ENCODE measurements at places on chromosomes 5 and 9.

- DNase-seq = no peak
Observed at GRCh38 chr9:129602598-129603415, 18.1 kb downstream of the C9orf50 start.

- no peak for DNase-seq
Observed at GRCh38 chr9:120916588-120916987, 10.0 kb downstream of the TRAF1 start.

- no peak for DNase-seq
Observed at GRCh38 chr5:109676920-109677319, 12.8 kb upstream of the MAN2A1 start.

GRCh38 chr9:121067640-121068039, 7.1 kb upstream of the CNTRL start:
- no peak for DNase-seq

DNA sequence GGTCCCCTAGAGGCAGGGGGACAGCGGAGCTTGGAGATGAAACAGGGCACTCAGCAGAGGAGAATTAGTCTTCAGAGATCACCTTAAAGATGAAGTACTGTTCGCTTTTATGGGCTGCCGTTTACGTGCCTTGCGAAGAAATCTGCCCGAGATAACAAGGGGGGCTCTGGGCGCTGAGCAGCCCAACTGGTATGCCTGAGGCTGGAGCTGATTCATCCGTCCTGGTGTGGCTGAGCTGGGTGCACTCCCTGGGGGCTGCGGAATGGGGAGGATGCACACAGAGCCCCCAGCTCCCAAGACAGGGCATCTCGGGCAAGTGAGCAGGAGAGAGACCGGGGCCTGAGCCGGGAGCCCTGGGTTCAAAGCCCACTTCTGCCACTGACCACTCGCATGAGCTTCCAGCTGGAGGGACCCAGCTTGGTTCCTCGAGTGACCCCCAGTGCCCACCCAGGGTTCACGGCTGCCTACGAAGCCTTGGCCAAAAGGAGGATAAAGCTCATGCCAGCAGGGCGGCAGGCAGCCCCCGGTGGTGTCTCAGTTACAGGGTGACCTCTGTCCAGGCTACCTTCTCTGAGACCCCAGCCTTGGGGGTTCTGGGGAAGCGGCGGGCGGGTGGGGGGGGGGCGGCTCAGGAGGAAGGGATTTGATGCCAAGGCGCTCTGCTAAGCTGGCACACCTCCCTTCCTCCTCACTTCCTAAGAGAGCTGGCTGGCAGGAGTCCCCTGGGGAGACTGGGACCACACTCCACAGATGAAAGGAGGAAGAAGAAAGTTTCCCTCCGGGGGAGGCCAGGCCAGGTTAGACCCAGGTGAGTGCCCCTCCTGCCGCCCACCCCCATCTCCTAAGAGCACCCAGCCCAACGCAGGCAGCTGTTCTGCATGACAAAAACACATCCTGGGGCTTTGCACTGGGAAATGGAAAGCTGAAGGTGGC, 5.7 kb downstream of the FIBCD1 start:
- no peak for DNase-seq

DNA sequence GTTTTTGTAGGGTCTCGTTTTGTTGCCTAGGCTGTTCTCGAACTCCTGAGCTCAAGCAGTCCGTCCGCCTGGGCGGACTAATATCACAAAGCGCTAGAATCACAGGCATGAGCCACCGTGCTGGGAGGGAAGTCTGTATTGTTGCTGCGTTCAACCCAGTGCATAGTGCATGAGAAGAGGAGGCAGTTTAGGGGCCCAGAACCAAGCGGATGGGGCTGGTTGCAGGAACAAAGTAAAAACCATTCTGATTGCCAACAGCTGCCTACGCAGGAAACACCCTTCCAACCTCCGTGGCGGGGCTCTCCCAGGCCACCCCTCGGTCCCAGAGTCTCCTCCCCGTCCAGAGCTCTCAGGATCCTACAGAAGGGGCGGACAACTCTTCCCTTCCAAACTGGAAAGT, 87.1 kb downstream of the ANXA2R start:
- no peak for DNase-seq

DNA sequence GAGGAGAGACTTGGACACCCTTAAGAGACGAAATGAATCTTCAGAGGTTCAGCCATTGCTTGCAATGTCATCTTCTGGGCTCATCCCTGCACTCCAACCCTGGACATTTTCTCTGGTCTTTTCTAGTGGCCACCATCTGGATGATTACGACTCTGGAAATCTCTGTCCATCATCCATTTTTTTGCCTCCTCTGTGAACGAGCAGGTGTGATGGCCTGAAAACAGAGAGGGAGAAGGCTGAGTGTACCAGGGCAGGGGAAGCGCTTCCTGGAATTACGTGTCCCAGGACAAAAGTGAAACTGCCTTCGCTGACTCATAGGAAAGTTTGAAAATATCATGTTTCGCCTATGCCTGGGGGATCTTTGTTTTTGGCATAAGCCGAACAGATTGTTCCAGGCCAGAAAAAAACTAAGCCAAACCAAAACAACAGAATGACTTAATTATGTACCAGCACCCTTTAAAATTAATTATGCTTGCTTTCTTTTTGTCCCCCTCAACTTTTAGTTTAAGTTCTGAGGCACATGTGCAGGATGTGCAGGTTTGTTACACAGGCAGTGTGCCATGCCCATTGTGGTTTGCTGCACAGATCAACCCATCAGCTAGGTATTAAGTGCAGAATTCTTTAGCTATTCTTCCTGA, 31.9 kb downstream of the ANKRD33B start:
- DNase-seq = no peak

DNA sequence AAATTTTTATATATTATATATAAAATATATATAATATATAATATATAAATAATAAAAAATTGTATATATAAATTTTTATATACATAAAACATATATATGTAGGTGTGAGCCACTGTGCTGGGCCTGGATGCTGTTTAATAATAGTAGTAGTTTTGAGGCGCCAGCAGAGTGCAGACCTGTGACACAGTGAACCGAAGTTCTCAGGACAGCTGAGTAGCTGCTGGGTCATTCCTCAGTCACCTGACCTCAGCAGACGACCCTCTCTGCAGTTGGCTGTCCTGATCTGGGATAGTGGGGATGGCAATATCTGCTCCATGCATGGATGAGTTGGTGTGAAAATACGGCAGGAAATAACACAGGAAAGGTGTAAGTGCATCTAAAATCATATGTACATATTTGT, 3.3 kb upstream of the SNX18 start:
- DNase-seq = no peak

- DNase-seq = no peak
Observed at GRCh38 chr5:178573216-178573615, 17.0 kb downstream of the COL23A1 start.

- no peak for DNase-seq
Observed at GRCh38 chr9:18045326-18045725, 428.6 kb upstream of the ADAMTSL1 start.

DNA sequence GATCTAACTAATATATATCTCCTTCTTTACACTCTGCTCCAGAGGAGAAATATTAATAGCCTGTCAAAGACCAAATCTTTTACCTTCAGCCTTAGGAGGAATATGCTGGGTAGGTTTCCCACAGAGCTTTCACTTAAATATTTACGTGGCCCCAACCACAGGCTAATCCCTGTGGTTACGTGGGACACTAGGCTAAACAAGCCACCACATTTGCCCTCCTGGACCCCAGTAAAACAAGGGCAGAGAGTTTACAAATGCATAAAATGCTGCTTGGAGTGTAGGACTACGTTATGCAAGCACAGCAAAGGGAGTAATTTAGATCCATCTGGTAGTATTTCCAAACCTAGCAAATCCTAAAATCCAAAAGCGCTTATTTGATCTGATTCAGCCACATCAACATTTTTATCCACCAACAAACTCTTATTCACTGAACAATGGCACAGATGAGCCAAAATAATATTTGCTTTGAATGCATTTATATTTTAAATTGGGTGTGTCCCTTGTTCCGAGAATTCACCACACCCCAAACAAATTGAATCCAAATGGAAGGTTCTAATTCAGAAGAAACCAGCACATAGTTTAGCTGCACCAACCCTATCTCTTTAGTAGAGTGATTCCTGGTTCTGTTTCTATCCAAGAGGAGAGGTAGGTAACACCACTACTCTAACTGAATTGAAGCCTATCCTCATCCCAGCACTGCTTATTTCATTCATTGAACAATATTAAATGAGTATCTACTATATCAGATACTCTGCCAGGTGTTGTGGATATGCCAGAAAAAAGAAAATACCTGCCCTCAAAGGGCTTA, 179.0 kb downstream of the TSSK1B start:
- no peak for DNase-seq

DNA sequence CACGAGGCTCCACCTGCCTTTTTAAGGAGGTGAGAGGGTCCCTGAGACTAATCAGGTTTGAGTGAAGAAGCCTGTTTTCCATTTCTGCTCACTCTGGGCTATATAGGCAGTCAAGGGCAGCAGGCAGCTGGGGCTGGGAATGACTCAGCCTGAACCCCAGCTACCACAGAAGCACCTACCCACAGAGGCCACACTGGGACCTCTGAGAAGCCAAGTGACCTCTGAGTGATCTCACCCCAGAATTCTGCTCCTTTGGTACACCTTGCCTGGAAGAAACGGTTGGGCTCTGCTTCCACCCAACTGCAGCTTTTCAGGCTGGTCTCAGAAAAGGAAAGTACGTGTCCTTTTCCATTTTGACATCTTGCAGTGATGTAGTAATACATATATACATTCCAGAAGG, 6.8 kb downstream of the FAM219A start:
- DNase-seq = no peak

DNA sequence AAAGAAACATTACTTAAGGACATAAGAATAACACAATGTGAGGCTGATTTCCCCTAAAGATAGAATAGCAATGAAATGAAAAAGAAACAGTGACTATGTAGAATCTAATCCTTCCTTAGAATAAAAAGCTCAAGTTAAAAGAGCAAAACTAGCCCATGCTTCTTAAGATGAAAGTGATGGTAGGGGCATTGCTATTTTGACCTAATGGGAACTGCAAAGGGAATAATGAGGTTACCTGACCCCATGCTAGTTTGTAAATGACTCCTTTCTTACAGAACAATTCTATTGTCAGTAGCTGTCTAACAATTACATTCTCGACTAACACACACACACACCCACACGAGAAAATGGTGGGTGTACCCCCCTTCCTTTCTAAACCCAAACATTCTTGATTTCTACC, 575.8 kb downstream of the CSNK1G3 start:
- no peak for DNase-seq

DNA sequence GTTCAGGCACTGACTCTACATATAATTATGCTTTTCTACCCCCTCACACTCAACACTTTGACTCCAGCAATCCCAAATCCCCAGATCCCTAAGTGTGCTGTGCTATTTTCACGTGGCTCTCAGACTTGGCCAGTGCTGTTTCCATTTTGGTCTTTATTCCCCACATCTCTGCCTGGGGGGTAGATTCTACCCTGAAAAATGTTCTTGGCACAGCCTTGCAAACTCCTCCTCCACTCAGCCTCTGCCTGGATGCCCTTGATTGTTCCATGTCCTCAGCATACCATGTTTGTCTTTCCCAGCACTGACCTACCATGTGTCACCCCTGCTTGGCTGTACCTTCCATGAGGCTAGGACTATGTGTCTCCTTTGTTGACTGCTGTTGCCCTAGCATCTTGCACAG, 43.0 kb downstream of the FXN start:
- DNase-seq = no peak

DNA sequence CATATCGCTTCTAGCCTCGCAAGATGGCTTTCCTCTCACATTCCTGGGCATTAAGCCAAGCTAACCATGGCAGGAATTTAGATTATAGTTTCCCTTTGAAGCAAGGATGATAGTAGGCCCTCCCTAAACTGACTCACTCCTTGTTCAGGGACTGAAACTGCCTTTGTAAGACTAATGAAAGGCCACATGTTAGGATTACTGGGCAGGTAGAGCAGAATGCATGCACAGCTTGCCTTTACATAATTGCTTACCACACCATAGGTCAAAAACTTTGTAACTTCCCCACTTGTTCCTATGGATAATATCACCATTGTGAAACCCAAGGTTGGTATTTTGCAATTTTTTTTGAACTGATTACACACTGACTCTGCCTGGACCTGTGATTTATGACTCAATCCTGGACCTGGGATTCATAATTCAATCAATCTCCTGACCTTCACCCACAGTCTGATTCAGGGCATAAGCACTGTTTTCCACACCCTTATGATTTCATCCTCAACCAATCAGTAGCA, 41.0 kb upstream of the PRDM9 start:
- no peak for DNase-seq

Data from activated CD8-positive, alpha-beta memory T cell treated with anti-CD3 and anti-CD28 coated beads for 1 hour (primary cell).